Chondrocyte (in vitro differentiated cells): ENCODE measurements at places on chromosomes 11 and 22. TPM values are rescaled to one million over a fixed set of nuclear protein-coding genes. Genes with fewer than 3 reads are reported as not detected.

NRIP3 gene
- total RNA-seq: 1.6 to 3.5 TPM (median 2.9 TPM) in 3 replicates

NLRP14 gene
- total RNA-seq: 0.05 TPM in 1 of 3 replicates, not detected in the others

ISX gene
- total RNA-seq: not detected in 3 replicates

ZW10 gene
- total RNA-seq: 11.7 to 17.1 TPM (median 11.9 TPM) in 3 replicates

LGR4 gene
- 34.2 to 69.6 TPM (median 36.2 TPM) in 3 replicates for total RNA-seq

OR6T1 gene
- total RNA-seq: not detected in 3 replicates

PRPF19 gene
- 48.4 to 51.3 TPM (median 48.6 TPM) in 3 replicates for total RNA-seq

SLC22A6 gene
- not detected in 3 replicates for total RNA-seq

IL18BP gene
- 9.6 to 16.2 TPM (median 11.4 TPM) in 3 replicates for total RNA-seq

GAS2 gene
- 1.2 to 1.7 TPM (median 1.6 TPM) in 3 replicates for total RNA-seq

BLID gene
- 0.35 to 0.68 TPM (median 0.41 TPM) in 3 replicates for total RNA-seq

MUC6 gene
- not detected in 3 replicates for total RNA-seq

SYCE3 gene
- not detected in 3 replicates for total RNA-seq

GGTLC2 gene
- total RNA-seq: 1.4 to 1.5 TPM in 2 of 3 replicates, not detected in the other

MUC5AC gene
- total RNA-seq: not detected in 3 replicates

FOSL1 gene
- 5.8 to 12.3 TPM (median 7.5 TPM) in 3 replicates for total RNA-seq

P2RX6 gene
- total RNA-seq: 2.1 to 4.9 TPM (median 2.2 TPM) in 3 replicates
